ENCODE measurements at places on chromosomes 13 and 19.

DNA sequence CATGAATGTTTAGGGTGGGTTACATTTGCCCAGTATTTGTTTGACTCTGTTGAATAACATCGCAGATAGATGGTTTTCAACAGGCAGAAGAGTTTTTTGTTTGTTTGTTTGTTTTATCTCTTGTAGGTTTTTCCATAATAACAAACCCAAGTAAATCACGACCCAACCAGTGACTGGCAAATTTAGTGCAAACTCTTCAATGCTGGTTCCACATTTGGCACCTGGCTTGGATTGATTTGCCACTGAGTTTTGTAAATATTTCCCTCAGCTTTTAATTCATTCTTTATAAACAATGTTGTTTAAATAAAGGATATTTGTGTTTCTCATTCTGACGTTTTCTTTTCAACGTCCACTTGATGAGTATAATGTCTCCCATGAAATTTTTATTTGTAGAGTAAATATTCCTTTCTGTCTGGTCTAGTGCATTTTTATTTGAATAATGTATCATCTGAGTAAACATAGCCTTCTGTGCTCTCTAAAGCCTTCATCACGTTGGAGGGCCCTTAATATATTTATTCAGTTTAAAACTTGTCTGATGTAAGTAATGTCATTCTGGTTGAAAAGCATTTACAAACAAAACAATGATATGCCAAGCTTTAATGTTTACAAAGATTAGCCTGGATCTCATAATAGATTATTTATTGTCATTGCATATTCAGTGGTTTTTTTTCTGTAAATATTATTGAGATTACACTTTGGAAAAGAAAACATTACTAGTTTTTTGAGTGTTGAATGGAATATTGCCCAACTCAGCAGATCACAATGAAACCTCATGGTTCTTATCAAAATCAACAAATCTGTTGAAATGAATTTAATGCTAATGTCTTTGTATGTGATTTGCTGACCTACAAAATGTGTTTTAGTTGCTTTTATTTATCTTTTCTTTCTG, 90.4 kb upstream of the PEG3 start:
- no peak for DNase-seq

DNA sequence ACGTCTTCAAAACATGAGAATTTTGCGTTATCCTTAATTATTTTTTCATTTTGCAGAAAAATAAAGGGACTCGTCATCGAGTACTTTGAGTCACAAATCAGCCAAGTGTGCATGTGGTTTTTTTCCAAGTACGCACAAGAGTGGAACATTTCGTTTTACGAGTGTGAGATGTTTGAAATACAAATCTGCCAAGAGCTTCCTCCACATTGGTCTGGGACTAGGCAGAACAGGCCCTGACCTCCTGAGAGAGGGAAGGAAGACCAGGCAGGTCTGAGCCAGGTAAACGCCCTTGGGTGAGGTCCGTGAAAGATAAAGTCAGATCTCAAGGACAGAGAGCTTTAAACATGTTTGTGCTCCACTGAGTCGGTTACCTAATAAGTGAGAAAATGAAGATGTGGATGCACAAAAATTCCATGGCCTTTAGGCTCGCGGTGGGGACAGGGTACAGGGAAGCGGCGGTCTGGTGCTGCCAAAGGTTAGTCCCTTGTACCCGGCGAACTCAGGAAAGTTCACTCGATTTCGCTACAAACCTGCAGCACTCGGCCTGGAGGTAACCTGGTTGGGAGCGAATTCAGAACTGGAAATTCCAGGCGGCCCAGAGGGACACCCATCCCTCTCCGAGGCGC, 473 bp upstream of the ITM2B start:
- DNase-seq, result no peak

- no peak for DNase-seq
These were observed 540.6 kb upstream of the HTR2A start for GRCh38 chr13:47437406-47437805.

DNA sequence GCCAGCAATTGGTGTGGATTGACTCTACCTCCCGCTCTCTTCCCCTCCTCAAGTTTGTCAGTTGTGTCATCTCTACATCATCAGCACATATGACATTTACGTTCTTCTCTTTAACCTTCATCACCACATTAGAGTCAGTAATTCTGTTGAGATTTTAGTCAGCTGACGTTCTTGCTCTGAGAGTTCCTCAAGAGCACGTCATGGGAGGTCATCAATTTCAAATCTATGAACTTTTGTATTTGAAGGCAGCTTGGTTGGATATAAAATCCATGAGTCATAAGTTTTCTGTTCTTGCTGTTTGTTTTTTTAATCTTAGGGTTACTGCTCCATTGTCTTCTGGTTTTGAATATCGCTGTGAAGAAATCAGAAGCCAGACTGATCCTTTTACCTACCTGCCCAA, 21.8 kb upstream of the ARGLU1 start:
- DNase-seq, result no peak

- DNase-seq, result peak; percentile 24
These were observed 24.9 kb downstream of the CPAMD8 start for GRCh38 chr19:17001603-17002183.

- no peak for DNase-seq
These were observed 452.7 kb downstream of the TSHZ3 start for GRCh38 chr19:30896554-30896953.

- no peak for DNase-seq
These were observed 408.2 kb downstream of the COG6 start for GRCh38 chr13:40063703-40064102.

- no peak for DNase-seq
These were observed 41.6 kb downstream of the TEX29 start for GRCh38 chr13:111361873-111362648.

DNA sequence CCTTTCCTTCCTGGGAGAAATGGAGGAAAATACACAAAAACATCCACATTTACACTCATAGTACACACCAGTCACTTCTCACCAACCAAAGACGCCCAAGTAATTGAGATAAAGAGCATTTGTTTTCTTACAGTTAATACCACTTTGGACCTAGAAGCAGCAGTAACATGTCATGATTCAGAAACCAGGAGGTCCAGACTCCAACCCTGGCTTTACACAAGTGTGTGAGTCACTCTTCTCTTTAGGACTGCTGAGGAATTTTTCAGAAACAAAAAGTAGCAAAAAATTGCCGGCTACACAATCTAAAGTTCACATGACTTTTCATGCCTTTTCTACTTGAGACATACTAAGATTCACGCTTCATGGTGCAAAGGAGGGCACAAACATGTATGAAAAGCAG, 42.1 kb downstream of the TUBGCP3 start:
- no peak for DNase-seq

- DNase-seq, result no peak
These were observed at the start of gene COX7A1 for GRCh38 chr19:36152352-36153091. Gene COX7A1, minus strand, starts transcription at chr19:36152447. Its CDS starts 40 bp downstream, at chr19:36152407.

DNA sequence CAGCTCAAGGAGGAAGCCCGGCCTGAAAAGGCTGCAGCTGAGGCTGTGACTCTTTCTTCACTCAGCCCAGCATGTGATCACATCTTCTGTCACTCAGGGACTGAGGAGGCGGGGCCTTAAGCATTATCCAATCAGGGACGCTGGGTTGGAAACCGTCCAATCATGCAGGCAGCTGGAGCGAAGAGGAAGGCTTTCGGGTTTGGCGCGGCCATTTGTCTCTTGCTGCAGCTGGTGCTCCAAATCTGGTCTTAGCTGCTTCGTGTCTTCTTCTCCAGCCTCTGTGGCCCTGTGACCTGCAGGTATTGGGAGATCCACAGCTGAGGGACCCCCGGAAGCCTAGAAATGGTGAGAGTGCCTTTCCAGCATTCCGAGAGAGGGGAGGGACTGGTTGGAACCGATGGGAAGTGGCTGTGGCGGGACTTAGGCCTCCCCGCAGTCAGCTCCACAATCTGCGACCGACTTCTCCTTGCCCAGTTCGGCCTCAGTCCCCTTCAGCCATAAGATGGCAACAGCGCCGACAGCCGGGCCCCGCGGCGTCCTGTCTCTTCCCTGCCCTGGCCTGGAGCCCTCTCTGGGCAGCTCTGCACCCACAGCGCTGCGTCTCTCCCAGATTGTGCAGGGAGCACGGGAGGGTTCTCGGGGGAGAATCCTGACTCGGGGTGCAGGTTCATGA, at the start of gene ZNF90:
Gene ZNF90 (plus strand): TSS at position 210 of the 673 bp plus-strand sequence. CDS start 133 bp downstream, at position 343.
- peak; percentile 52 for DNase-seq

DNA sequence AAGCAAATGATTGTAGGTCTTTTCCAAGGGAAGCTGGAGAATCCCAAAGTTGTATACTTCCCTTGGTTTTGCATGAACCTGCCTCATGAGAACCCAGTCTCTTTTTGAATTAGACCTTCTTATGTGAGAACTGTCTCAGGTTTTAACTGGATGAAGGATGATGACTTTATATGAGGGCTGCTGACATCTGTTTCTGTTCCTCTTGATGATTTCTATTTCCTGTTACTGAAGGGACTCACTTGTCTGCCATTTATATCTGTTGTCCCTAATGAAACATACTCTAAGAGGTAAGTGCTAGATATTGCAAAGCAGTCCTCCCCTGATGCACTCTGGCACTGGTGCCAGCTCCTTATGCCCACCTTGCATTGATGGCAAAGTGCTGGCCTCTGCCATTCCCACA, 33.6 kb downstream of the ERICH4 start:
- no peak for DNase-seq

- no peak for DNase-seq
These were observed at the start of gene ZNF415 for GRCh38 chr19:53132141-53132991. Gene ZNF415, minus strand, starts transcription at chr19:53132910. Its CDS starts 10,234 bp downstream, at chr19:53122676.

- no peak for DNase-seq
These were observed 5.0 kb downstream of the PPP1R37 start for GRCh38 chr19:45097776-45098520.

DNA sequence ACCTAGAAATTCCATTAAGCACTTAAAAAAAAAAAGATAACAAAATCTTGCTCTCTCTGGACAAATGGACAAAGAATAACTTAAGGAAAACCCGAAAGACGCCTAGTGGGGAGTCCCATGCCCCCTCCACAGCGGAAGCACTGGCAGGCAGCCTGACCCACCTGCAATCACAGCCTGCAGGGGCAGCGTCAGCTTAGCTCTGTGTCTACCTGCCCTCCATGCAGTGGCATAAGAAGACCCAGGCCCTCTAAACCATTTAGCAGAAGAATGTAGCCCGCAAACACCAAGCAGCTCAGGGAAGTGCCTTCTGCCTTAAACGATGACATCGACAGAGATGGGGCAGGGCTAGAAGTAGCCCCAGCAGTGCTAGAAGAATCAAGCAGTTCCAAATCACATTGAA, 36.0 kb downstream of the KCTD15 start:
- DNase-seq, result no peak

- no peak for DNase-seq
These were observed 23.9 kb downstream of the GATAD2A start for GRCh38 chr19:19429361-19429760.

DNA sequence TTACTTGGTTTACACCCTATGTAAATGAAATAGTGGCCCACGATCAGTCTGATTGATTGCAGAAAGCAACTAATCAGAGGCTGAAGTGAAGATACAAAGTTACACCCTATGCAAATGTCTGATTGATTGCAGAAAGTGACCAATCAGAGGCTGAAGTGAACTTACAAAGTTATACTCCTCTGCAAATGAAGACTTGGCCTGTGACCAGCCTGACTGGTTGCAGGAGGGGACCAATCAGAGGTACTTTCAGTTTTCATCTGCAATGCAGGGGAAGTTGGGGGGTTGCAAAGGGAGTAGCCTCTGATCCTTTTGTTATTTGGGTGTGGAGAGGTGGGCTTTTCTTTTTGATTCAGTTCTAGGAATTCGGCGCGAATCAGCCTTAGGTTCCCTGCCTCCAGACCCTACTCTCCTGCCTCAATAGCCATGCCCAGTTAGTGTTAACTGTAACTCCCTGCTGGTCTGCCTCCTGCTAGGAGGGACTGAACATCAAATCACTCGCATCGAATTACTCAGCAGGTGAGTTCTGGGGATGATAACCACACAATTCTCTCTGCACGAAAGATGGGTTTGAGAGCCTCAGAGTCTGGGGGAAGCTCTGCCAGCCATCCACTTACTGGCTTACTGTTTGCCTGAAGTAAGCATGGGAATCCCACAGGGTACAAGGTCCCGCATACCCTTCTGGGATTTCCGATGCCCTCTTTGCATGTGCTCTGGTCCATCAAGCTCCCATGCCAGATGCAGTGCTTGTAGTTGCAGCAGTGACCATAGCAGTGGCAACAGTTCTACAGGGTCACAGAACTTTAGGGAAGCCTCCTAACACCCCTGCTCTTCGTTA, 7.5 kb downstream of the ARL11 start:
- no peak for DNase-seq

- DNase-seq, result no peak
These were observed 831.6 kb downstream of the EFNB2 start for GRCh38 chr13:105703843-105704242.

DNA sequence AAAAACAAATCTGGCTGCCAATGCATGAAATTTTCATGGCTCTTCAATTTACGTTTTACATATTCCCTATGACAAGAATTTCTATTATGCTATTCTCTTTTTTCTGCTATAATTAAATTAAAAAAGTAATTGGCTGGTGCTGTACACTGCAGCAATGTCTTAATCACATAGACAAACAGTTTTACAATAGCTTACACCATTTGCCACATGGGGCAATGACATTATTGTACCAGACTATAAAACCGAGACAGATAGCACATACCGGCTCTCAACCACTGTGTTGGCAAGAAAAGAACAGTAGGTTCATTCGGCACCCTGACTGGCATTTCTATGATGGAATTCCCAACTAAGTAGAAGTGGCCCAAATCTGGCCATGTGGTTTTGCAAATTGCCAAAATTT, 67.7 kb downstream of the DACH1 start:
- DNase-seq, result no peak

DNA sequence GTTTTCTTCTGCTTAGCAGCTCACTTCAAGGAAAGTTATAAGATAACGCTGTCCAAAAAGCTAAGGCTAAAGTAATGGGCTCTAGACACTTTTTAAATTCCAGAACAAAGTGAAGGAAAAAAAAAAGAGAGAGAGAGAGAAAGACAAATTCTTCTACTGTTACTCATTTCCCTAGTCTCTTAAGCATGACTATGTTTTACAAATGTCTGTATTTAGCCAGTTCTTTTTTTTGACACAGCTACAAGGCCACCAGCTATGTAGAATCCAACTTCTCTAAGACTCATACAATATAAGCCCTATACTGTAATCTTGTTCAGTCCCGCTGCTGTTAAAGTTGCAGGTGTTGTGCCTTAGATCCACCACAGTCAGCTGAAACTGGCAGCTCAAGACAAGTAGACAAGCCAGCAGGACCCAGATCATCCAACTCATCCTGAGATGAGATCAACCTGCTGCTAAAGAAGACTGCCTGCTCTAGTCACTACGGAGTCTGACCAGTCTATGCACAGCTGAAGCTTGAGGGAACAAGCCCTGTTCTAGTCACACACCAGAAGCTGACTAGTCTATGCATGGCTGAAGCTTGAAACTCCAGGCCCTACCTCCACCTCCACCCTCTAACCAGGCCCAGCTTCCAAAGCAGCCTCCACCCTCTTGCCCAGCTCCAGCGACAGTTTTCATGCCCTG, 10.3 kb upstream of the ZNF83 start:
- DNase-seq, result no peak

- no peak for DNase-seq
These were observed 15.9 kb upstream of the EFNB2 start for GRCh38 chr13:106551350-106551749.

- DNase-seq, result no peak
These were observed 5.9 kb upstream of the RUBCNL start for GRCh38 chr13:46392967-46393366.

DNA sequence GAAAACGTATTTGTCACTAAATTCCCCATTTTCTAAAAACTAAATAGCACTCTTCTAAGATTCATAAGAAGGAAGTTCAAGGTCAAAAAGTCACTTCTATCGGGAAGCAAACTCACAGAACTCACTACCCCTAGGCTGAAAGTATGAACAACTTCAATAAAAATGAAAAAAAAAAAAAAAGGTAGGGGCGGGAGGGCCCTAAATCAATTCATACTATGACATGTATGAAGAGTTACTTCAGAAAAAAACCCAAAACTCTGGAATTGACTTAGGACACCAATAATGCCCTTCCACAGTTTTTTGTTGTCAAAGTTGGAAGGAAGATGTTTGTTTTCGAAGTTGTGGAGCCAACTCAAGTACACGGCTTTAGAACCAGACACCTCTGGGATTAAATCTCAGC, 1.1 kb downstream of the SUCLA2 start:
- no peak for DNase-seq

Measured in stimulated activated CD4-positive, alpha-beta T cell treated with anti-CD3 and anti-CD28 coated beads, Interleukin-15, amount 100 ng/mL, for 1 hour (primary cell).